HAP-1 (cell line): ENCODE measurements at places on chromosomes 13 and 19.

GRCh38 chr13:76067850-76068249 lies 431.7 kb downstream of the LMO7 start:
- no peak for DNase-seq

DNA sequence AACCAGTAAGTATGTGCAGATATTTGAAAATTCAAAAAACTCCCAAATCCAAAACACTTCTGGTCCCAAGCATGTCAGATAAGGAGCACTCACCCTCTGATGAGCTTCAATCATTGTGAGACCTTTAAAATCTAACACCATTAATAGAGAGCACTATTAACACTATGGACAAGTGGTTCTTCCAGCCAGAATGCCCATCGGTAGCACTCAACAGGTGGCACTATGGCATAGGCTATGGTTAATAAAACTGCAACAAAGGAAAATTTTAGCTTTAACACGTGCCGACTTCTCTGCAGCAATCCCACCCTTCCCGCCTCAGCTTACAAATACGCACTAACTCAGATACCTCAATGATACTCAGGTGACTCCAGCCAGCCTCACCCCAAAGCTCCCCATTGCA lies 62.3 kb downstream of the COL4A2 start:
- DNase-seq, result no peak

DNA sequence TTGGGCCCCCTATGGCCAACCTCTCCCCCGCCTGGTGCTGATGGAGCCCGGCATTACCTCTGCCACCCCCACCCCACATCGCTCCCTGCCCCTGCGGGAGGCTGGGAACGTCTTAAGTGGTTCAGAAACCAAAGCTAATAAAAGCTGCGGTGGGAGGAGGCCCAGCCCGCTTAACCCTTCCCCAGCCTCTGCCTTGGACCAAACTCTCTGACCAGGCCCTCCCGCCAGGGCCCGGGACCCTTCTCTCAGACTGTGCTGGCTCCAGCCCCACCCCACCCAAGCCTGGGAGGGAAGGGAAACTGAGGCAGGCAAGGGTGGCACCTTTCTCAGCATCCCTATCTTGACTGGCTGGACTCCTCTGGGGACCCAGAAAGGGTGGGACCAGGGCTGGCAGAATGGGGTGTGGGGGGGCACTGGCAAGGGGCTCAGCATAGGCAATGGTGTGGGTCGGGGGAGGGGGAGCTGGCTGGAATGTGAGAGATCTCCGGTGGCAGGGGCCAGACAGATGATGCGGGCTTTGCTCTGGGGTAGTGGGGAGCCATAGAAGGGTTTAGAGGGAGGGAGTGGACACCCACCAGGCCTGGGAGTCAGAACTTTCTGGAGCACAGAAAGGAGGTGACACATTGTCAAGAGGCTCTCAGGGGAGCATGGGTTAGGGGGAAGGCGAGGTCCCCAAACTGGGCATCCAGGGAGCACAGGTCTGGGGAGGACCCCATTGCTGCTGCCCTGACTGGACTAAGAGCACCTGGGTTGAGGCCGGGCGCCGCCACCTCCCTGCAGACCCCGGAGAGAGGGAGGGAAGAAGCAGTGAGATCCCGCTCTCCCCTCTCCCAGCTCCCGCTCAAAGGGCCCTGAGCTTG lies 21.9 kb downstream of the SMIM24 start:
- DNase-seq, result no peak

DNA sequence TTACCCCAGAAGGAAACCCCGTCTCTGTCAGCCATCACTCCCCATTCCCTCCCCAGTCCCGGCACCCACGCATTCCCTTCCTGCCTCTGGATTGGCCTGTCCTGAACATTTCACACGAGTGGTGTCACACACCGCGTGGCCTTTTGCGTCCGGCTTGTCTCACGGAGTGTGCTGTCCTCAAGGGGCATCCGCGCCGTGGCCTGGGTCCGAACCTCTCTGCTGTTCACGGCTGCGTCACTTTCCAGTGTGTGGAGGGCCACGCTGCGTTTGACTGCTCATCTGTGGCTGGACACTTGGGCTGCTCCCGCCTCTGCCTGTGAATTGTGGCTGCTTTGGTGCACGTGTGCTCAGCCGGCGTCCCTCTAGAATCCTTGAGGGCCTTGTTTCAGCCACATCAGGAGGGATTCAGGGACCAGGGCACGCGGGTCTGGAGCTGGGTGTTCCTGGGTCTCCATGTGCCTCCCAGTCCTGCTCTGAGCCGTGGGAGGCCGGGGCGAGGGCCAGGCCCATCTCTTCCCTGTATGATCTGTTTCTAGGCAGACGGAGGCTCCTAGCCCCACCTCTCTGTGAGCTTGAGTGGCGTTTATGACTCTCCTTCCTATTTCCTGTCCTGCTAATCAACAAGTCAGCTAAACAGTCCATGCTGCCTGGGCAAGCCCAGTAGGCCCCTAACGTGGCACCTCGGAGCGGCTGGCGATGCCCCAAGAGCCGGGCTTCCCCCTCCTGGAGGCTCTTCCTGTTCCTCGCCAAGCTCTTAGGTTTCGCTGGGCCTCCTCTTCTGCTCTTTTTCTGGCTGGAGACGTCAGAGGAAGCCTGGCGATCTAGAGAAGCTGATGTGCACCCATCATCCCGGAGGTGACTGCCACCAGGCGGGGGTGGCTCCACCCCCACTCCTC lies 8.1 kb downstream of the STK11 start:
- no peak for DNase-seq

- DNase-seq, result no peak
Observed at GRCh38 chr13:112722433-112723263, 32.8 kb downstream of the ATP11A start.

DNA sequence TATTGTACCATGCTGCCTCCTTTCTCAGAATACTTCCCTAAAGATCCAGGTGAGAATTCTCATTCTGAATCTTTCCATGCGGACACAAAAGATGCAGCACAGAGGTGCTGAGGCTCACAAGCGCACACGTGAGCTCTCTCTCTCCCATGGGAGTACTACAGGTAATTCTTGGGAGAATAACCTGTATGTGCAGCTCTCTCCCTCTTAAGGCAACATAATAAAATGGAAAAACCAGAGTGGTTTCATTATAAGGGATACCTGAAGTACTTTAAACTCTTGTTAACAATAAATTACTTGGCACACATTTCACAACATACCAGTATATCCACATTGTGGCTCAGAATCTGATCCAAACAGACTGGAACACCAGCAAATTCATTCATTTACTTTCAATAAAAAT lies 40.4 kb downstream of the INTS6 start:
- no peak for DNase-seq

GRCh38 chr19:50537769-50538230 lies 24.1 kb upstream of the ASPDH start:
- peak; percentile 94 for DNase-seq

DNA sequence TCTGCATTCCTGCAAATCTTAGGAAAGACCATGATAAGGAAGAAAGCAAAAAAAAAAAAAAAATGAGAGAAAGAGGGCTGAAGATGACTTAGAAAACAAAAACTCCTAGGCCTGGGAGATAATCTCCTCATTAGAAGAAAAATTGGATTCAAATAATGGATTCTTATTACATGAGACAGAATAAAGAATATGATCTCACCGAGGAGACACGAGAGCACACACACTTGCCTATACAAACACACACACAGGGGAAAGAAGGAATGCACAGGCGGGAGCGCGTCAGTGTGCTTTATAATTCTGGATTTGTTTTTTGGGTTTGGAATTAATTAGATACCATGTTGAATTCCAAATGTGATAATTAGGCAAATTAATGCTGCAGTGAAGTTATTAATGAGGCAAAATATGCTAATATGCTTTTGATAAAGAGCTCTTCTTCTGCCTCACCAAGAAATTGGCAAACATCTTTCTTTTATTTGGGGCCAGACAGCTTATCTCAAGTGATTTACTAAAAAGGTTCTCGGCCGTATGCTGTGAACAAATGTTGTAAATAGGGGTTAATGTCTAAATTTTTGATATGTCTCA lies 36.1 kb upstream of the PCDH8 start:
- no peak for DNase-seq

- DNase-seq, result no peak
Observed at GRCh38 chr19:33724721-33725060, 72.0 kb upstream of the KCTD15 start.

- DNase-seq, result no peak
Observed at GRCh38 chr19:31114585-31114984, 234.7 kb downstream of the TSHZ3 start.

GRCh38 chr13:23516190-23516589 lies 54.0 kb upstream of the TNFRSF19 start:
- DNase-seq, result no peak

GRCh38 chr19:32598022-32598421 lies 17.0 kb downstream of the PDCD5 start:
- DNase-seq, result no peak

DNA sequence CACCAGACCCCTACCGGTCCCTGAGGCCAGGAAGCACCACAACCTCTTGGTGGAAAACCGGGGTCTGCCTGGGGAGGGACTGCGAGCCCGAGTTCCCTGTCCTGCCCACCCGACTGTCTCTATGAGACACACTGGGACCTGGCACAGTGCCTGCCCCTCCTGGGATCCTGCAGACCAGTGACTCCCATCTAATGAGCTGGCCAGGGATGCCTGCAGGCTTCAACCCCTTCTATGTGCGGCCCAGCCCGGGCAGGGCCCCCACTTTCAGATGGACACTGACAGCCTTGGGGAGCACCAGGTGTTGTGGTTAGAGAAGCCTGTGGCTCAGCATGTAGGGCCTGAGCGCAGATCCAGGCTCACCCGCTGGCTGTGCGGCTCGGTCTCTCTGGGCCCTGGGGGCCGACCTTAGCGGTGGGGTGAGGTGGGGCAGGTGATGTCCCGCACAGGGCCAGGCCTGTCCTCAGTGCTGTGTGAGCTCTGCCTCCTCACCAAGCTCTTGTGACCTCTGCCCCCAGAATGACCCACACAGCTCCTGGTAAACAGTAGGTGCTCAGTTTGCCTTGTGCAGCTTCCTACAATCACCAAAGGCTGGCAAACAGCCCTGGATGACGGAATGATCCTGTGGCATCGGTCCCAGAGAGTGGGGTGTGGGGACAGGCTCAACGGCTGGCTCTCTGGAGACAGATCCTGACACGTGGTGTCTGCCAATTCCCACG lies 17.9 kb upstream of the CACTIN start:
- no peak for DNase-seq

DNA sequence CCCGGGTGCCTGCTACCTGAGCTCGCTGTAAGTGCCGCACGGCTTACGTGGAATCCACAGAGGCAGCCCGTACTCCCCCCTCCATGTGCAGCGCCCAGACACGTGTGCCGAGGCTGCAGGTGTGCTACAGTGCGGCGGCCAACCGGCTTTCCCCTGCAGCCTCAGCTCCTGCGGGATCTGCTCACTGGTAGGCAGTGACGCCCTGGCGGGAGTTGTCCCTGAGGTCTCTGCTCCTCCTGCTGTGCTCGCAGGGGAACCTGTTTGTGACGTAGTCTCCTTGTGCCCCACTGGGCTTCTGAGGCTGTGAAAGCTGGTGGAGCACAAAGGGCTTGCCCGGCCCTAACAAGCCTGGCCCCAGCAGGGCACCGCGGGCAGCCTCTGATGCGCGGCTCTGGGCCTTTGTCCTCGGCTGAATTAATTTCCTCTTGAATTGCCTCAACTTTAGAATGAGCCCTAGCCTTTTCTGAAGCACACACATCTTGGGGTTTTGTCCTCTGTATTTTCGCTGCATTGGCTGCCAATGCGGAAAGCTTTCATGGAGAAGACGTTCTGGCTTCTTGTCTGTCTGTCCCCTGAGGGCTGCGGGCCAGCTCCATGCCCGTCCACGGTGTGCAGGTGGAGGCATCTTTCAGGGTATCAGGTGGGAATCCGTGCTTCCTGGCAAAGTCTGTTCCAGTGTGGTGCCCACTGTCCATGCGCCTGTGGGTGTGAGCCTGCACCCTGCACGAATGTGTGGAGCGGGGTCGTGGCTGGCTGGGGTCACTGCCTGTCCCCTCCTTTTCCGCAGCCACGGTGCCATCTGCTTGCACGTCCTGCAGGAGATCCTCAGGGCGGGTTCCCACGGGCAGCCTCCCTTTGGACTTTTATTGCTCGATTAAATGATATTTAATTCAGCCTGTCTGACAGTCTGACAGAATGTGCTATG lies 77.3 kb upstream of the MCF2L start:
- no peak for DNase-seq

DNA sequence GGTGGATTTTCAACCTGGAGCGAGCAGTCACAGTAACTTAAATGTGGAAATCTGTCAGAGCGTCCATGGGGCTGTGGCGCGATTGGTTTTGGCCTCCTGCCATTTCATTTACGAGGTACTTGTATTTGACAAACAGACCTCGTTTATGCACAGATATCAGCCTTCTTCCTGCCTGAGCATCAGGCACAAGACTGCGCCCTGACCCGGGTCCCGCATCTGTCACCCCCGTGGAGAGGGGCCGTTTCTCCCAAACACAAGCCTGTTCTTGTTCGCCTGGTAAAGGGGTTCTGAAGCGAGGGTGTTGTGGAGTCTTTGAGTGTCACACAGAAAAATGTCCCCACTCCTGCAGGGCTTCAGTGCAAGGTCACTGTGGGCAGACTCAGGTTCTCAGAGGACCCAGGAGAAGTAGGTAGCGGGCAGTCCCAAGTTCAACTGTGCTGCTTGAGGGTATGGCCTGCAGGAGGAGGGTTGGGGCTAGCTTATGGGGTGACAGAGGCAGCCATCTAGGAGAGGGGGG lies 202.3 kb downstream of the URI1 start:
- no peak for DNase-seq

- no peak for DNase-seq
Observed at GRCh38 chr13:30720172-30720869, 15.0 kb upstream of the ALOX5AP start.

DNA sequence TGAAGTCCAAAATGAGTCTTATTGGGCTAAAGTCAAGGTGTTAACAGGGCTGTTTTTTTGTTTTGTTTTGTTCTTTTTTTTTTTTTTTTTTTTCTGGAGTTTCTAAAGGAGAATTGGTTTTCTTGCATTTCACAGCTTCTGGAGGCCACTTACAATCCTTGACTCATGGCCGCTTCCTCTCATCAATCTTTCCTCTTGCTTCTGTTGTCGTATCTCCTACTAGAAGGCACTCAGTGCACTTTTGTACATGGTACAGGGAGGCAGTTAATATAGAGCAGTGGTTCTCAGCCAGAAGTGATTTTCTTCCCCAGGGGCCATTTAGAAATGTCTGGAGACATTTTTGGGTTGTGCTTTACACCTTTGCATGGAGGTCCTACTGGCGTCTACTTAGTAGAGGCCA lies 546.6 kb downstream of the DCT start:
- no peak for DNase-seq

DNA sequence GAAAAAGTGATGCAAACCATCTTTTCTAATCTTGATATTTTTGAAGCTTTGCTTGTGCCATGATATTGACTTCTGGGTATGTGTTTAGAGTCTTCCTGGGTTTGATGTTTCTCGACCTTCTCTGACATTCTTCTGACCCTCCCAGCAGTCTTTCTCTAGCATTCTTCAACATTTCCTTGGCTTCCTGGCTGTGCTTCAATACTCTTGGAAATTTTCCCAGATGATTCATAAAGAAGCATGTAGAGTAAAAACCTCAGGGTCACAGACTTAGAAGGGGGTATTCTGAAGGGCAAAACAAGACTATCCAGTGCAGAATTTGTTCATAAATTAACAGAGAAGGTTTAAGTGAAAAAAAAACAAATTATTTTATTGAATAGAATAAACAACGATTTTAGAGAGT lies 946.3 kb upstream of the PCDH9 start:
- no peak for DNase-seq
